Uterus (tissue), 4 donors: ENCODE measurements at places on chromosomes 16 and 17. TPM values are rescaled to one million over a fixed set of nuclear protein-coding genes. Genes with fewer than 3 reads are reported as not detected.

The HSPB9 gene
- not detected for total RNA-seq

The SDR42E1 gene
- total RNA-seq: under 0.01 TPM

The CDC6 gene
- total RNA-seq: not detected

The ABCA9 gene
- total RNA-seq: 22.1 TPM

The PLA2G10 gene
- total RNA-seq: not detected

The PSMB10 gene
- total RNA-seq: 17.0 TPM

The NUPR1 gene
- 16.1 TPM for total RNA-seq

- no peaks in the 10 kb centered on the region for H3K27me3 ChIP-seq
- H3K27ac ChIP-seq: no peak overlapping the region
- H3K4me1 ChIP-seq: no peaks in the 10 kb centered on the region
These were observed 42.6 kb downstream of the PIK3R5 start for GRCh38 chr17:8922928-8923327.

GRCh38 chr17:77408284-77408683, 267.5 kb downstream of the SEC14L1 start:
- H3K36me3 ChIP-seq: no peaks in the 10 kb centered on the region
- no peaks in the 10 kb centered on the region for H3K27me3 ChIP-seq
- H3K27ac ChIP-seq: peak overlapping the region; percentile 83
- peak; percentile 73 for DNase-seq
- H3K4me1 ChIP-seq: peaks cover 8% of the 10 kb centered on the region

- H3K4me3 ChIP-seq: peak overlapping the region; percentile 97
- peak; percentile 62 for DNase-seq
- no peaks in the 10 kb centered on the region for H3K4me1 ChIP-seq
- peak overlapping the region; percentile 96 for H3K27ac ChIP-seq
- H3K27me3 ChIP-seq: no peaks in the 10 kb centered on the region
These were observed 677 bp downstream of the CBX1 start for GRCh38 chr17:48100591-48101011.
